ENCODE measurements at places on chromosomes 4 and X. TPM values are rescaled to one million over a fixed set of nuclear protein-coding genes. Genes with fewer than 3 reads are reported as not detected.
A peak's percentile ranks its signal among the peaks of the same experiment; 100 is the strongest.

The STK26 gene
- 45.0 TPM for total RNA-seq

The RHOXF2 gene
- total RNA-seq, result 1.6 TPM

The IRS4 gene
- not detected for total RNA-seq

The PABPC5 gene
- total RNA-seq, result 9.0 TPM

The FOXR2 gene
- not detected for total RNA-seq

The MTNR1A gene
- total RNA-seq, result not detected

The CDS1 gene
- total RNA-seq, result 28.0 TPM

The SAGE1 gene
- not detected for total RNA-seq

- ATAC-seq, result no peak
Measured at GRCh38 chrX:44621078-44621477, 78.4 kb upstream of the FUNDC1 start.

DNA sequence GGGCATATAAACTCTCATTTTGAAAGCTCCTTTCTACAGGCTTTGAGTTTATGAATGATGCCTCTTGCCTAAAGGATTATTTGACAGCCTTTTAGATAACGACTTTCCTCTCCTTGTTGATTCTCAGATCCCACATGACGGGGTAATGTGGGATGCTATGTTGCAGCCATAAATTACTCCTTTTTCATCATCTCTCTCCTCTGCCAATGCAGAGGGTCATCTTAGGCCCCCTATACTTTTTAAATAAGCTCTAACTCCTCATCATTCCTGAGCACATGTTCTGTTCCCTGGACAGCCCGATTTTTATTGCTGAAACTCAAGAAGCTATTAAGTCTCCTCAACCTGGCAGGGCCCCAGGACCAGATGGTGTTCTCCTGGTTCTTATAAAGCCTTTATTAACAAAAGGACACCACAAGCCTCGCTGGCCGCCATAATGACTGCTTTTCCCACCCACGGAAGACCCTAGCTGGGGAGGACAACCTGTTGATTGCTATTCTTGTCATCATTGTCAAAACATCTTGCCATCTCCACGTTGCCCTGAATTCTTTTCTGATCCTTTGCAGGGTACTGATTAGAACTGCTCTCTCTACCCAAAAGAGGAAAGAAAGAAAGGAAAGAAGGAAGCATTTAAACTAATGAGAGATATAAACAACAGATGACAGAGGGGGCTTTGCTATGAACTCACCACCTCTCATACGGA lies 150.7 kb downstream of the DHX15 start:
- ATAC-seq, result no peak

- no peak for ATAC-seq
Measured at GRCh38 chrX:17654116-17654515, 83.2 kb upstream of the SCML1 start.

GRCh38 chrX:2474963-2475726 lies 25.6 kb downstream of the DHRSX start:
- ATAC-seq, result no peak

DNA sequence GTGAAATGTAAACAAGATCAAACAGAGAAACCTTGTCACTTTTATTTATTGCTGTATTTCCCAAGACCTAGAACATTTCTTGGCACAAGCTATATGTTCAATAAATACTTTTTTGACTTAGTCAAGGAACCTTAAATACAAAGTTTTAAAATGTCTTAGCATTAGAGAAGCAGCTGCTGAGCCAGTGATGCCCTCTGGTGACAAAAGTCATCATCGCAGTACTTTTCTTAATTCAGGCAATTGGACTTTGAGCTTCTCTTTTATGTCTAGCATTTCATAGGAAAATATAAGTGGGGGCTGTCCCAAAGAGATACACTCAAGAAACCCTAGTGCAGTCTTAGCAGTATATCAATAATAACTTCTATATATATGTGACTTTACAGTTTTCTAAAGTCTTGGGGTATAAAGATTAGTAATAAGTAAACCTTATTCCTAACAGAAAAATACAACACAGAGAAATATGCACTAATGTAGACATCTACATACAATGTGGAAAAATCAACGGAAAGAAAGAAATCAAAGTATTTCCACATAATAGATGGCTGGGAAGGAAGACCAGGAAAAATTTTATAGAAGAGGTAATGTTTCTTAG lies 118.4 kb downstream of the DTHD1 start:
- peak; percentile 23 for ATAC-seq

- ATAC-seq, result no peak
Measured at GRCh38 chrX:19904778-19905367, 17.5 kb upstream of the SH3KBP1 start.

- ATAC-seq, result no peak
Measured at GRCh38 chr4:2762048-2762447, 5.9 kb upstream of the TNIP2 start.

GRCh38 chr4:66911880-66912279 lies 633.4 kb downstream of the CENPC start:
- ATAC-seq, result no peak

GRCh38 chr4:12041828-12042227 lies 613.1 kb upstream of the HS3ST1 start:
- ATAC-seq, result peak; percentile 44

GRCh38 chr4:17301266-17301665 lies 210.6 kb downstream of the QDPR start:
- ATAC-seq, result no peak

DNA sequence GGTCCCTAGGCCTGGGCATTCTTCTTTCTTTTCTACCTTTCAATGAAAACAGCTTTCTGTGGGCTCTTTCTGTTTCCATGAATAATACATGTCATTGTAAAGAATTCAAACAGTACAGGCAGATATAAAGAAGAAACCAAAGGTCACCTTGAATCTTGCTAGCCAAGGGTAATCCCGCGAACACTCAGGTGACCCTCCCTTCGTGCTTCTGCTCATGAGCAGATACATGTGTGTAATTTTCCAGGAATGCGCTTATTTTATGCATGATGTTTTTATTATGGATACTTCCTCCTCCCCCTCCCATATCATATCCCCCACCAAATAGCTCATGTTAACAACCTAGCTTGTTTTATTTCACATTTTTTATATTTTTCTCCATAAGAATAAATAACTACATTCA lies 9.6 kb upstream of the JAKMIP1 start:
- no peak for ATAC-seq
